ENCODE measurements at places on chromosomes 16 and 17.

DNA sequence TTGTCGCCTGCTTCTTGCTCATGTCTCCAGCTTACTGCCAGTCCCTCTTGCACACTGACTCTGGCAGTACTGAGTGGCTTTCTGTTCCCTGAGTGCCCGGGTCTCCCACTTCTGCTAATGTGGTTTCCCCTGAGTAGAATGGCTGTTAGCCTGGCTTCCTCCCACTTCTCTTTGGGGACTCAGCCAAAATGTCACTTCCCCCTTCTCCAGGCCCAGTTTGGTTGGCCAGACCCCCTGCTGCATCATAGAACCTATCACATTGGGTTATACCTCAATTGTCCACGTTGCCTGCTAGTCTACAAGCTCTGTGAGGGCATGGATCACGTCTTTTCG lies 304.4 kb downstream of the HS3ST3B1 start:
- DNase-seq, result no peak

DNA sequence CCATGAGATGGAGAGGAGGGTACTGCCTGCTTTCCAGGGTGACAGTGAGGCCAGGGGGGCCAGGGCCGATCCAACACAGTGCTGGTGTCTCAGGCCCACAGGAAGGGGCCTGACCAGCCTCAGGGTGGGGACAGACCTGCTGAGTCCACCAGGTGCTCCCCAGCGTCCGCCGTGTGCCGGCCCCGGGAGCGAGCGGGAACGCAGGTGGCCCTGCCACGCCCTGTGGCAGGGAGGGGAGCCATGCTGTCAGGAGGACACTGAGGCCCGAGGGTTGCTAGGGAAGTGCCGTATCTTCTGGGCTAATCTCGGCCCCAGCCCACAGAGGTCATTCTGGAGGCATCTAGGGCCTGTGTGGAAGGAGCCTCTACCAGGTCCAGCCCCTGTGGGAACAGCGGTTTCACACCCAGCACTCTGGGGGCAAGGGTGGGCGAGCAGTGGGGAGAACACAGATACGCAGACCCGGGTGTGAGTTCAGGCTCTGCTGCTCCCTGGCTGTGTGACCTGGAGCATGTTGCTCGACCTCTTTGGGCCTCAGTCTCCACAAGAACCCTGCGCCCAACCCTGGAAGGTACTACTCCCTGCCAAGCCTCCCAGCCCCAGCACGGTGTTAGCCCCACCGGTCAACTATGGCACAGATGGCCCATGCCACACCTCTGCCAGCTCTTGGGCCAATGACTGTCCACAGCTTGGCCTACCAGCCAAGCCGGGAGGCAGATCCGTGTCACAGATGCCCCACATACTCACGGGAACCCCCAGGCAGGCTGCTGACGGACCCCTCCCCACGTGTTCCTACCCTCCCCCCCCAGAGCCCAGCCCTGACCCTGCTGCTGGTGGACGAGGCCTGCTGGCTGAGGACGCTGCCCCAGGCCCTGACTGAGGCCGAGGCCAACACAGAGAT lies 43.9 kb upstream of the ZC3H18 start:
- no peak for DNase-seq

DNA sequence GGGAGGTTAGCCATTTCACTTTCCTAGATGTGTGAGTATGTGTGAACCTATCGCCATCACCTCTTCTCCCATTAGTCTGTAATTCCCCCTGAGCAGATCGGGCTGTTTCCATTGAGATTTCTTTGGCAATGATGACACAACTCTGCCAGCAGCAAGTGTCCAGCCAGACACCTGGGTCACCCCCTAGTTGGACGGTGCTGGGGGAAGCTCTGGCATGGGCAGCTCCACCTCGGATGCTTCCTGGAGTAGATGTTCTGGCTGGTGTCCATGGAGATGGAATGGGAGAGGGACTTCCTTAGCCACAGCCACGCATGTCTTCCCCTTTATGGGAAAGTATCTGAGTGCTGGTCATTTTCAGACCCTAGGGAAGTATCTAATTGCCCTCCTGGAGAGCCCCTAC lies 247.9 kb upstream of the RPL38 start:
- no peak for DNase-seq

DNA sequence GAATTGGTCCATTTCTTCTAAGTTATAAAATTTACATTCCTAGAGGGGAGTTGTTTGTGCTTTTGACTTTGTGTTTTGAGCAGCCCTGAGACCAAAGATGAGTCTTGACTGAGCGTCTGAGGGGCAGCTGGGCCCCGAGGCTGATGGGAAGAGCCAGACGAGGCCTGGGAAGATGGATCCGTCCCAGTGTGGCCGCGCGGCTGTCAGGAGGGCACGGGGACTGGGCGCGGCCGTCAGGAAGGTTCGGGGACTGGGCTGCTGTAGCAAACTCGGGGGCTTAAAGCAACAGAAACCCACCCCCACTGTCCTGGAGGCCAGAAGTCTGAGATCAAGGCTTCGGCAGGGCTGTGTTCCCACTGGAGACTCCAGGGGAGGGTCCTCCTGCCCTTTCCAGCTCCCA lies 38.2 kb upstream of the GNG13 start:
- DNase-seq, result no peak

DNA sequence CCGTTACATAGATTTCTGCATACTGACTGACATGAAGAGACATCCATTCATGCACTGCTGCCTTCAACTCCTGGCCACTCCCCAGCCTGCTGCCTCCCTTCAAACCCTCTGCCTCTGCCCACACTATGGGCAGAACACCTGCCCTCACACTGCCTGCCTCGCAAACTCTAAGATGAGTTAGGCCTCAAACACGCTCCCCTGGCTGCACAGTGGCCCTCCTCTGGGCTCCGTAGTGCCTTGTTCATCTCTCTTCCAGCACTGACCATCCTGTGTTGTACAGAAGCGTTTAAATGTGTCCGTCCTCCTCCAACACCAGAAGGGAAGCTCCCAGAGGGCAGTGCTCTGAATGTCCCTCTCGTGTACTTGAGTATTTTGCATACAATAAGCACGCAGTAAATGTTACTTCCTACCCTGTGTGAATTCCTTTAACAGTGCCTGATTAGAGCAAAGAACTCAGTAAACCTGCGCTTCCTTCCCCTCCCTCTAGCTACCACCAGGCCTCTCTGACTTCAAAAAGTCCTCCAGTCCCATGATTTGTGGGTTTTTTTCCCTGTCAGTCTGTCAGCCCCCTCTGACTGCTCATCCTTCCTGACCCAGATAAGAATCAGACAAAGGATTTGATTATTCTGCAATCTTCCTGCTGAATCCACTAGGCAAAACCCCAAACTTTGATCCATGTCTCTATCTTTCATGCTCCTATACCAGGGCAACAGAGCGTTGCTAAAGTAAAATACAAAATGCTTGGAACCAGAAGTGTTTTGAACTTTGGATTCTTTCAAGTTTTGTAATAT lies 3.9 kb downstream of the DHX33 start:
- no peak for DNase-seq

DNA sequence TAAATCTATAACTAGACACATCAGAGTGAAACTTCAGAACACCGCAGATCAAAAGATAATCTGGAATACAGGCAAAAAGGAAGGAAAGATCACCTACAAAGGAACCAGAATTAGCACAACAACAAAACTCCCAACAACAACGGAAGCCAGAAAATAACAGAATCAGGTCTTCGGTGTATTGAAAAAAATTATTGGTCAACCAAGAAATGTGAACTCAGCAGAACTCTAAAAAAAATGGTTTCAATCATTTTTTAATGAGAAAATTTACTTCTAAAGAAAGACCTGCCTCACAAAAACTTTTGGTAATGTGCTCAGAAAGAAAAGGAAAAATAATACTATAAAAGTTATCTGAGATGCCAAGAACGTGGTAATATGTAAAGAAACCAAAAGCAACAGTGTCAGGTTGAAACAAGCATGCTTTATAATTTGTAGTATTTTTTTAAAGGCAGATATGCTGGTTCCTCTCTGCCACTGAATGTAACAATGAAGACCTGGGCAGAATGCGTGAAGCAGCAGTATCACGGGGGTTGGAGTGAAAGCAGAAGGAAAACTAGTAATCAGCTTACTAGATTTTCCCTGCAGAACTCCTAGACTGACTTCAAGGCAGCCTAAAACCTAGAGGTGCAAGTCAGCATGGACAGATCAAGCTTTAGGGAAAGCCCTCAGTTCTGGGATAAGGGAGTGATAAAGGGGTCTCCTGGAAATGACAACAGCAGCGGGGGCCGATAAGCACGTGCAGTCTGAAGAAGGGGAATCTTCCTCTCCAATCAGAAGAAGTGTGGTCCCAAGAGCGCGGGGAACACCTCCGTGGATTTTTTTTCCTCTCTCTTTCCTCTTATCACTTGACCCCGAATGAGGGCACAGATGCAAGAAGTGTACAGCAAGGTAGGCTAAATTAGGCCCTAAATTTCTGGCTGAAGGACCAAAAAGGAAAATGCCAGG lies 80.9 kb upstream of the TEKT1 start:
- no peak for DNase-seq
